ENCODE measurements at places on chromosomes 5 and 9. TPM values are rescaled to one million over a fixed set of nuclear protein-coding genes. Genes with fewer than 3 reads are reported as not detected.

DNA sequence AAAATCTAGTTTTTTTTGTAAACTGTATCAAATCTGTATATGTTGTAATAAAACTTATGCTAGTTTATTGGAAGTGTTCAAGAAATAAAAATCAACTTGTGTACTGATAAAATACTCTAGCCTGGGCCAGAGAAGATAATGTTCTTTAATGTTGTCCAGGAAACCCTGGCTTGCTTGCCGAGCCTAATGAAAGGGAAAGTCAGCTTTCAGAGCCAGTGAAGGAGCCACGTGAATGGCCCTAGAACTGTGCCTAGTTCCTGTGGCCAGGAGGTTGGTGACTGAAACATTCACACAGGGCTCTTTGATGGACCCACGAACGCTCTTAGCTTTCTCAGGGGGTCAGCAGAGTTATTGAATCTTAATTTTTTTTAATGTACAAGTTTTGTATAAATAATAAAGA lies 24.3 kb downstream of the HMGCR start:
- H3K4me1 ChIP-seq: no peaks in the 10 kb centered on the region
- H3K27me3 ChIP-seq: no peaks in the 10 kb centered on the region
- H3K4me3 ChIP-seq: no peak overlapping the region
- no peak overlapping the region for H3K27ac ChIP-seq
- peaks cover 60% of the 10 kb centered on the region for H3K36me3 ChIP-seq

DNA sequence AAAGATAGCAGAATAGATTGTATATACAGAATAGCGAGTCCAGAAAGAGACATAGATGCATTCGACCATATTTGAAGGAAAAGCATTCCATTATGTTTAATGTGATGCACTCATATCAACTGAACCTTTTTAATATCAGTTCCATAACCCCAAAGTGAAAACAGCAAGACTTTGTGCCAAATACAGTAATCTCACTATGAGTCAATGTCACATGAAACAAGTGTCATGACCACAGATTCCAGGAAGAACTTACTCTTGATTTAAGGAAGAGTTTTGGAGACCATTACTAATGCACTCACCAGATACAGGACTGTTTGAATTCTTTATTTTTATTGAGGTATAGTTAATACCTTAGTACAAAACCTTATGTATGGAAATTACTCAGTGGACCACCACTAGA lies 220.5 kb downstream of the SH3GL2 start:
- no peak for DNase-seq
- H3K4me1 ChIP-seq: no peaks in the 10 kb centered on the region

GRCh38 chr9:18869725-18870124 lies 163.3 kb downstream of the SAXO1 start:
- 0 out of 2 replicates have a peak, but pooled peaks cover 2% of the 10 kb centered on the region for H3K27me3 ChIP-seq
- DNase-seq: no peak
- H3K4me1 ChIP-seq: no peaks in the 10 kb centered on the region
- H3K27ac ChIP-seq: no peak overlapping the region
- no peak overlapping the region for H3K4me3 ChIP-seq
- no peaks in the 10 kb centered on the region for H3K36me3 ChIP-seq

DNA sequence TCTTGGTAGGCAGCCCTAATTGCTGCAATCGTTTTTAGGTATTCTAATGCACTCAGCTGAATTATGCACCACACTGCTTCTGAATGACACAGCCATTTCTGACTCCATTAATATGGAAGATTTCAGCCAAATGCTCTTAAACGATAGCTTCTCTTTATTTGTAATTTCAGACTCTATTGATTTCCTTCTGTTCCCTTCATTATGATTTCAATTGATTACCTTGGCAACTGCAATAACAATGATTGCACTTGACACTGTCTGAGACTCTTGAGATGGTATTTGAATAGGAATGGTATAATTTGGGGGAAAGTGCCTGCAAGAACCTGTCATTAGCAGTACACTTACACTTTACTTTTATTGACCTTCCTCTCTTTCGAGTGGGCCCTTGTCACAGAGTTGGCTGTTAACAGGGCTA lies 296.1 kb upstream of the DMAC1 start:
- H3K27me3 ChIP-seq: no peaks in the 10 kb centered on the region
- no peaks in the 10 kb centered on the region for H3K36me3 ChIP-seq
- no peak overlapping the region for H3K4me3 ChIP-seq
- DNase-seq: no peak
- no peaks in the 10 kb centered on the region for H3K4me1 ChIP-seq

DNA sequence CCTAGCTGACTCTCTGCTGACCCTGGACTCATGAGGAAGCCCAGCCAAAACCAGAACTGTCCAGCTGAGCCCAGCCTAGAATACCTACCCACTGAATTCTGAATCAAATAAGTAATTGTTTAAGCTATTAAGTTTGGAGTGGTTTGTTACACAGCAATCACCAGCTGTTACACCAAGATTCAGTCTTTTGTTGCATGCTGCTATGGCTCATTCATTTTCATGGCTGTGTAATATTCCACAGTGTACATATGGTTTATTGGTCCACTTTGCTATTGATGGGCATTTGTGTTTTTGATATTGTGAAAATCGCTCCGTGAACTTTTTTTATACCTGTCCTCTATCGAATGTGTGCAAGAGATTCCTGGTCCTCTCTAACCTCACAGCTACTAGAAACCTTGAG lies 156.4 kb downstream of the FGF18 start:
- no peaks in the 10 kb centered on the region for H3K36me3 ChIP-seq
- DNase-seq: no peak
- no peaks in the 10 kb centered on the region for H3K4me1 ChIP-seq
- H3K27me3 ChIP-seq: no peaks in the 10 kb centered on the region
- H3K4me3 ChIP-seq: no peak overlapping the region

DNA sequence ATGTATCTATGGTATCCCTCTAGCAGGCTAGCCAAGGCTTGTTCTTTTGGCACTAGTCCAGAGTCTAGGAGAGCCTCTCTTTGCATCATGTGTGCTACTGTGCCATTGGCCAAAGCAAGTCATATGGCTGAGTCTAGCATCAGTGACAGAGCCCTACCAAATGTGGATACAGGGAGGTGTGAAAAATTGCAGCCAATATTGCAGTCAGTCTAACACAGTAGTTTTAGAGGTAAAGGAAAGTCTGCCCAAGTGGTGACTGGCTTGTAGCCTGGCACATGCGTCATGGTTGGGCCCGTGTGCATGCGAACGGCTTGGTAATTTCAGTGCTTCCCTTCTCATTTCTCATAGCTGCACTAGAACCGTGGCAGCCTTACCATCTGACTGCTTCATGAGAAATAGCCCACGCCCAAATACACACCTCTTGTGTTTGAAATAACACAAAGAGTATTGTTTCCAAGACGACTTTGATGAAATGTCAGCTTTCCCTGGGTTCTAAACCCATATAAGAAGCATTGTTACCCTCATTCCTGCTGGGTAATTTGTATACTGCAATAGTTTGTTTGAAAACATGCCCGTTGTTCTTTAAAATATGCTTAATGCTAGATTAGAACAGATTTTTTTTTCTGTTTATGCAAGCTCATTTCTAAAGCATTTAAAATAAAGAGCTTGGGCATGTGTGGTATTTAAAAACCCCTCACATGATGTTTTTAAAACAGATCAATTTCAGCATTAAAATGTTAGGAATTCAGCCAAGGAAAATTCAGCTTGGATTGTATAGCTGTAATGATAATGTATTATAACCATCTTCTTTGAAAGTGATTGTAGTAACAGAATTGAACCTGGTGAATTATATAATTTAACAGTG lies 113.2 kb downstream of the TLE4 start:
- no peak overlapping the region for H3K4me3 ChIP-seq
- DNase-seq: no peak
- H3K27me3 ChIP-seq: no peaks in the 10 kb centered on the region
- peaks cover 5% of the 10 kb centered on the region for H3K36me3 ChIP-seq
- no peak overlapping the region for H3K27ac ChIP-seq

MEF2C gene
- total RNA-seq: 171 TPM

DNA sequence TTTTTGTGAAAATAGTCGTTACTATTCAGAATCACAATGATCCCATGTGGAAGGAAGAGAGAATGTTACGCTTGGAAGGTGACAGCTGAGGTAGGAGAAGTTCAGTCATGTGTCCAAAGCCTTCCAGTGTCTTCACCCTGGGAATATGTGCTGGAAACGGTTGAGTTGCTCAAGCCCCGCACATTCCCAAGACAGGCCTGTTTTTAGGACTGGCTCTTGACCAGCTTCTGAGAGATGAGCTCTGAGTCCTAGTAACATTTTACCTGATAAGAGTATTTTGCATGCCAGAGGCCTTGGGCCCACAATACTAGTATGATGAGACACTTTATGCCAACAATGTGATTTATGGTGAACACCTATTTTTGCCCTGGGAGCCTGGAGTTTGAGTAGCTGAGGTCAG lies 101.7 kb downstream of the LMNB1 start:
- no peak overlapping the region for H3K27ac ChIP-seq
- no peaks in the 10 kb centered on the region for H3K36me3 ChIP-seq
- no peaks in the 10 kb centered on the region for H3K4me1 ChIP-seq
- no peak overlapping the region for H3K4me3 ChIP-seq
- DNase-seq: no peak

GRCh38 chr5:174720612-174721529 lies 3.5 kb upstream of the MSX2 start:
- DNase-seq: no peak
- no peaks in the 10 kb centered on the region for H3K4me1 ChIP-seq

DNA sequence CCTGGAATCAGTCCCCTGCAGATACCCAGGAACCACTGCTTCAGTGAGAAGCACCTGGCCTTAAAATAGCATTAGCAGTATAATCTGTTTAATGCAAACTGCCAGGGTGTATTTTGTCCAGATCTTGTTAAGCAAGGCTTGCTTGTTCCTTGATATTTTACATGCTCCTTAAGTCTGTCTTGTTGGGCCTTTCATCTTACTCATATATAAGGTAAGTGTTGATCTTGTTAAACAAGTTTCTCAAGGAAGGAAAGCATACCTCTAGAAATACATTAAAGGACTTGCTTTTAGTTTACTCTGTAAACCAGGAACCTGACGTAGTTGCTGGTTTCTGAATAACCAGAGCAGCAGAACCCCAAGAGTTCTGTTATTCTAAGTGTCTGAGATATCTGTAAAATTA lies 13.7 kb downstream of the HSPA4 start:
- H3K27me3 ChIP-seq: no peaks in the 10 kb centered on the region
- no peak for DNase-seq
- peaks cover 5% of the 10 kb centered on the region for H3K4me1 ChIP-seq
- no peak overlapping the region for H3K27ac ChIP-seq

ANXA1 gene
- not detected for total RNA-seq

RASGEF1C gene
- not detected for total RNA-seq

KIAA1958 gene
- total RNA-seq: 44.7 TPM

- H3K4me1 ChIP-seq: no peaks in the 10 kb centered on the region
- H3K4me3 ChIP-seq: no peak overlapping the region
- no peak for DNase-seq
- H3K36me3 ChIP-seq: no peaks in the 10 kb centered on the region
Observed at GRCh38 chr5:163033656-163034055, 403.7 kb upstream of the CCNG1 start.

GRCh38 chr9:108860764-108861163 lies 1.3 kb upstream of the ACTL7A start:
- no peak overlapping the region for H3K4me3 ChIP-seq
- H3K4me1 ChIP-seq: no peaks in the 10 kb centered on the region
- no peak overlapping the region for H3K27ac ChIP-seq
- no peak for DNase-seq
- H3K27me3 ChIP-seq: no peaks in the 10 kb centered on the region
- no peaks in the 10 kb centered on the region for H3K36me3 ChIP-seq

- no peak overlapping the region for H3K27ac ChIP-seq
- no peaks in the 10 kb centered on the region for H3K27me3 ChIP-seq
- DNase-seq: no peak
- no peak overlapping the region for H3K4me3 ChIP-seq
- H3K4me1 ChIP-seq: peaks cover 14% of the 10 kb centered on the region
- H3K36me3 ChIP-seq: peaks cover 16% of the 10 kb centered on the region
Observed at GRCh38 chr9:124399968-124400940, 15.0 kb downstream of the PSMB7 start.

PLPP7 gene
- not detected for total RNA-seq

DNA sequence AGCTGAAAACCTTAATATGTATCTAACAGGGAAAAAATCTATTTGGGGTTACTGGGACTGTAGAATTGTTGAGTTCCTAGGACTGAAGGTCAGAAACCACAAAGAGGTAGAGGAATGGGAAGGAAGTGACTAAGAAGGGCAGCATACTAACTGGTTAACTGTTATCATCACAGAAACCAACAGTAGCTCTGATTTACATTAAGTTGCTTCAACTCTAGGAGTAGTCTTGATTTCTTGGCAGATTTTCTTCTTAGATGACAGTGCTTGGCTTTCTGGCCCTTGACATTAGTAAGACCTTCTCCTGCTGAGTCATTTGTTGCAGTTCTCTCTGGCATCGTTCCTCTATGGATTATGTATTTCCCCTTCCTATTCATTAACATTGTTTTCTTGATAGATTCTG lies 116.1 kb upstream of the RASA1 start:
- no peaks in the 10 kb centered on the region for H3K36me3 ChIP-seq
- H3K4me3 ChIP-seq: no peak overlapping the region
- no peaks in the 10 kb centered on the region for H3K27me3 ChIP-seq
- no peak overlapping the region for H3K27ac ChIP-seq
- DNase-seq: no peak
- no peaks in the 10 kb centered on the region for H3K4me1 ChIP-seq

GRCh38 chr5:127928053-127928452 lies 155.5 kb upstream of the SLC12A2 start:
- H3K36me3 ChIP-seq: no peaks in the 10 kb centered on the region
- 0 out of 2 replicates have a peak, but pooled peaks cover 2% of the 10 kb centered on the region for H3K4me1 ChIP-seq
- H3K27me3 ChIP-seq: no peaks in the 10 kb centered on the region
- DNase-seq: no peak
- no peak overlapping the region for H3K27ac ChIP-seq

GRCh38 chr5:179241175-179241574 lies 104.1 kb downstream of the ADAMTS2 start:
- no peak overlapping the region for H3K27ac ChIP-seq
- H3K4me1 ChIP-seq: no peaks in the 10 kb centered on the region
- H3K27me3 ChIP-seq: no peaks in the 10 kb centered on the region
- no peak overlapping the region for H3K4me3 ChIP-seq
- no peaks in the 10 kb centered on the region for H3K36me3 ChIP-seq

GPRIN1 gene
- 4.6 TPM for total RNA-seq

ABO gene
- not detected for total RNA-seq

DNLZ gene
- 104 TPM for total RNA-seq

- no peak for DNase-seq
- no peak overlapping the region for H3K27ac ChIP-seq
- H3K4me1 ChIP-seq: no peaks in the 10 kb centered on the region
- no peak overlapping the region for H3K4me3 ChIP-seq
- no peaks in the 10 kb centered on the region for H3K36me3 ChIP-seq
Observed at GRCh38 chr5:91864962-91865361, 481.8 kb upstream of the ARRDC3 start.

EGFLAM gene
- not detected for total RNA-seq

DMRT3 gene
- not detected for total RNA-seq

GRCh38 chr5:151745071-151745705 lies 13.2 kb downstream of the ATOX1 start:
- DNase-seq: no peak
- no peaks in the 10 kb centered on the region for H3K27me3 ChIP-seq
- peaks cover 19% of the 10 kb centered on the region for H3K4me1 ChIP-seq
- no peak overlapping the region for H3K4me3 ChIP-seq
- peaks cover 14% of the 10 kb centered on the region for H3K36me3 ChIP-seq
- no peak overlapping the region for H3K27ac ChIP-seq

GRCh38 chr9:133918111-133918813 lies 73.9 kb downstream of the VAV2 start:
- no peaks in the 10 kb centered on the region for H3K4me1 ChIP-seq
- no peak overlapping the region for H3K4me3 ChIP-seq
- H3K27me3 ChIP-seq: no peaks in the 10 kb centered on the region
